Mammary epithelial cell (primary cell): ENCODE measurements at places on chromosomes 16 and 17. TPM values are rescaled to one million over a fixed set of nuclear protein-coding genes. Genes with fewer than 3 reads are reported as not detected.

ATXN7L3 gene
- 35.3 TPM for total RNA-seq

TBC1D16 gene
- 28.3 TPM for total RNA-seq

RAPGEFL1 gene
- 16.6 and 25.2 TPM in 2 replicates for total RNA-seq

ZSCAN10 gene
- total RNA-seq: not detected

PSMD3 gene
- 112 TPM for total RNA-seq
